Globus pallidus (tissue), 1 donor: ENCODE measurements at places on chromosomes 6 and 20.

GRCh38 chr6:12467706-12468670, 177.8 kb downstream of the EDN1 start:
- no peak for DNase-seq

DNA sequence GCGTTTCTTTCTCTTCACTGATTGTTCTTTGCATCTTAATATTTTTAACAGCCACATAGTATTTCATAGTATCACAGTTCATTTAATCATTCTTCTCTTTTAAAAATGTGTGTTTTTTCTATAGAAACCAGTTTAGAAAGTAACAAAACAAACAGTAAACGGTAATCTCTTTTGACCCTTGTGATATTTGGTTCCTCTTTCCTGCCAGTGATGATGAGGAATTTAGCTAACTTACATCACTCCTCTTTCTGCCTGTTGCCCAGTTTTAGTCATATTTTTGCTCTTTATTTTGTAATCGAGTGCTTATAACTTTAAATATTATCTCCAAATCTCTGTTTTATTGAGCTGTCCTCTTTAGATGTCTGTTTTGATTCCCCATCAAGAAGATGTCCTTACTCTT, 38.1 kb upstream of the ZBTB24 start:
- no peak for DNase-seq

GRCh38 chr20:42837456-42837855, 352.2 kb downstream of the PTPRT start:
- DNase-seq, result no peak

GRCh38 chr20:56752274-56752673, 123.2 kb downstream of the TFAP2C start:
- DNase-seq, result no peak

GRCh38 chr20:20744170-20744725, 31.8 kb upstream of the RALGAPA2 start:
- DNase-seq, result no peak

- no peak for DNase-seq
Measured at GRCh38 chr6:161021998-161022743, 30.6 kb downstream of the MAP3K4 start.

DNA sequence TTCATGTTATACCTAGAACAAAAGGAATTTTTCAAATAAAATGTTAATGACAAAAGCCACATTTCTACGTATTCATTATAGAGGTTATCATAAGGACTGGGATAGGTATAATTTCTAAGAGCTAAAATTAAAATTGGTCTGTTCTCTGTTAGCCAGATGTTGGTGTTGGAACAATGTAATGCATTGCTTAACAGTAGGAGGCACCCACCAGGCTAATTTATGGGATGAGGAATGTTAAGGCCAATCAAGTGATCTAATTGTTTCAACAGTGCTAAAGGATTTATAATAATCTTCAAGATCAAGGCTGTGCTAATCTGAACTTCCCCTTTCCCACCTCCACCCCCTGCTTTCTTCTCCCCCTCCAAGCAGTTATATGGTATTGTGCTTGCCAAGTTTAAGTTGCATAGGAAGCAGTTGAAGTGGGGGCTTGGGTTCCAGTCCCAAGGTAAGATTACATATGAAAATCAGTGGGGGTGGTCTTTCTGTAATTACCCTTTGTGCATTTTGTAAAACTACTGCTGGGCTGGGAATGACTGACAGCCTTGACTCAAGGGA, 89.2 kb upstream of the BACH2 start:
- DNase-seq, result no peak

GRCh38 chr20:4444404-4444803, 277.3 kb upstream of the PRND start:
- no peak for DNase-seq

DNA sequence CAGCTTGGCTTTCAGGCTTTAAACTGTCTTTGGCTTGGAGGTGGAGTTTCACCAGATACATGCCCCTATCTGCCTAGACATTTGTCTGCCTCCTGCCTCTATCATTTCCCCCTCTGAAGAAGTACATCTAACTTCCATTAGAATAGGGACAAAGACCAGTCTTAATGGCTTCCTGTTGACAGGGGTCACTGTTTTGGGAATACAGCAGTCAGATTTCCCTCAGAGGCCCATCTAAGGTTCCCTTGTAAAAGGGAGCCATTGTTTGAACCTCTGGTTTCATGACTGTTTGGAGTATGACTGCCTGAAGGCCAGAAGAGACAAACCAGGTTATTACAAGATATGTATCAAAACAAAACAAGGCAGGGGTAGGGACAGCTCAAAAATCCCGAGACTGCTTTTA, 665.7 kb upstream of the GJE1 start:
- no peak for DNase-seq

DNA sequence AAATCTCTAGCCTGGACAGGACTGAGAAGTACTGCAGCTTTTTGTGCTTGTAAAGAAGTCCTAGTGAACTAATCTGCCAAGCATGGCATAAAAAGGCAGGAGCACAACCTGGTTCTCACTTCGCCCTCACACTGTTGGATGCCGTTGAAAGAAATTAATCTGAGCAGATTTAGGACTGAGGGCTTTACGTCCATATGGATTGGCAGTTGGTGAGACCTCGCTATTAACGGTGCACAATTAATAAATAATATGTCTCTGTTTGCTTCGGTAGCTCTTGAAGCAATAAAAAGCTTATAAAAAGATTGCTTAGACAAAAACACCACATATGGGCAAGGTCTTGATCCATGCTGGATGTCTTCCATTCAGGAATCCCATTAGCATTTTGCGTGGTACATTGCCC, 185.6 kb upstream of the EPHA7 start:
- DNase-seq, result no peak
